ENCODE measurements at places on chromosomes 1 and 21.

GRCh38 chr1:31409946-31410858 lies 2.8 kb upstream of the SERINC2 start:
- no peak for DNase-seq

- no peak for DNase-seq
These were observed 60.8 kb downstream of the LRIG2 start for GRCh38 chr1:113133759-113134158.

DNA sequence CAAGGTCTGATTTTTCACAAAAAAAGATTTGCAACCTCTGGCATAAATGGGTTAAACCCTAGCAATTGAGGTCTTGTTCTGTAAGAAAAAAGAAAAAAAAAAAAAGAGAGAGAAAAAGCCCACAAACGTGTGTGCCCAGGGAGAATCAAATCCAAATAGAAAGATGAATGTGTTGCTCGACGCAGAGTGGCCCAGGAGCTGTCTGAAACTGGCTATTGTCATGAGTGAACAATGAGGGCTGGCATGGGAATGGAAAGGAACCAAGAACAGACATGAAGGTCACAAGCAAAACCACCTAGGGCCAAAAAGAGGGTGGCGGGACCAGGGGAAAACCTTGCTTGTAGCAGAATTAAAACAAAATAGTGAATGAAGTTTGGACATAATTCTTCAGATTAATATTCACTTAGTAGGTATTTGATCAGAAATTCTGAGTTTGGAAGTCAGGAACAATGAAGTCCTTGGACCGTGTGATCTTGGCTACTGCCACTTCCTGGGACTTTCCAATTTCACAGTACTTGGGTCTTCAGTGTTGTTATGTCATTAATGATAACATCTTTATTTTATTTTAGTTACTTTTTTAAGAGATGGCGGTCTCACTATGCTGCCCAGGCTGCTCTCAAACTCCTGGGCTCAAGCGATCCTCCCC lies 3.1 kb downstream of the ENO1 start:
- no peak for DNase-seq

DNA sequence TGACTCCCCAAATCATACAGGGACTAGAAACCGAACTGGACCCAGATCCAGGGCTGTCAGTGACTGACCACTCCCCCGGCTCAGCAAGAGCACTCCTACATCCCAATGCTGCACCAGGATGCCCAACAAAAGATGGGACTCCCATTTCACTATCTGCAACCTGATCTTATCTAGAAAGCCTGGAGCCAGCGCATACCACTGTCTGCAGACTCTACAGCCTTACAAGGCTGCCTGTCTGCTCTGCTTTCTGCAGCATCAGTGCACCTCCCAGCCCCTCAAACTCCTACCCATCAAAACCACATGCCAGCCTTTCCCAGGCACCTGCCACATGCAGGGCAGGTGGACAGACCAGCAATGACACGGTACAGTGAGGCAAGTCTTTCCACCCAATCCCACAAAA lies 52.2 kb downstream of the SSBP3 start:
- DNase-seq, result no peak

DNA sequence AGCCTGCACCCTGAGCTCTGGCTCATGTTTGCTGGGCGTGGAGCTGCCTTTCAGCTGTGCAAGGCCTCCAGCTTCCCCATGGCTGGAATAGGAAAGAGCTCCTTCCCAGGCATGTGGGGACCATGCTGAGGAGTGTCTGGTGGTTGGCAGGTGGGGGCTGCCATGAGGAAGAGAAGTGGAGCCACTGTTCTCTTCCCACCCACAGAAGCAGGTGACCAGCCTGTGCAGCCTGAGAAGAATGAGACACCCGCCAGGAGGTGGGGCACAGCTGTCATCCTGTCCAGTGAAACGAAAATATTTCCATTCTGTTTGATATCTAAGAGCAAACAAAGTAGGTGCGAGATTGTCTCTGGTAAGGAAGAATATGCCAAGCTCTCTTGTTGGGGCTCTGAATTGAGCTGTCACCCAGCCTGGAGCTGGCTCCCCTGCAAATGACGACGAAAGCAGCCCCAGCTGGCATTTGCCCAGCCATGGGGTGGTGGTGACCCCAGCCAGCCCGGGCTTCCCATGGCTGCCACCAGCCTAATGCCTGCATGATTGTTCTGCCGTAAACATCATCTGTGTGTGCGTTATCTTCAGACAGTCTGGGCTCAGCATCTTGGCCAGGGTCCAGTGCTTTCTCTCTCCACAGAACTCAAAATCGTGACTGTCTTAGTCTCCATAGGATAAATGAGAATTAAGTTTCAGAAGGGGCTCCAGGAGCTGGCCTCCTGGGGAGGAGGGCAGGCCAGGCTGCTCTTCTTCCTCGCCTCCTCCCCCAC lies 429.8 kb upstream of the VAMP3 start:
- no peak for DNase-seq

DNA sequence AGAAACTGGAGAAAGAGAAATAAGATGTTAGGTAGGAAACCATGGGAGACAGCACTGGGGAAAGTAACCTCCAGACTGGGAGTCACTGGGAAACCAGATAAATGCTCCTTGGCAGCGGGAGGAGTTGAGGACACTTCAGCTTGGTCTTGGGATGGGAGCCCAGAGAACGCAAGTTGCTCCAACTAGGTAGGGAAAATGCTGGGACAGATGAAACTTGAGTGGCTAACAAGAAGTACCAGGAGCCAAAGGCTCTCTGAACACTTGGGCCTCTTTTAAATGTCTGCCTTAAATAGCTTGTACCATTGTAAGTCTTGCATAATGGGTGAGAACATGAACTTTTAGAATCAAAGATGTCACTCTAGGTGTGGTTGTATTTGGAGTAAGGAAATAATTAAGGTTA lies 3.0 kb downstream of the NMNAT1 start:
- DNase-seq, result no peak

- DNase-seq, result no peak
These were observed 457.2 kb upstream of the RUNX1 start for GRCh38 chr21:35506352-35506751.

- DNase-seq, result no peak
These were observed 3.8 kb upstream of the GUCA2A start for GRCh38 chr1:42168391-42168670.

DNA sequence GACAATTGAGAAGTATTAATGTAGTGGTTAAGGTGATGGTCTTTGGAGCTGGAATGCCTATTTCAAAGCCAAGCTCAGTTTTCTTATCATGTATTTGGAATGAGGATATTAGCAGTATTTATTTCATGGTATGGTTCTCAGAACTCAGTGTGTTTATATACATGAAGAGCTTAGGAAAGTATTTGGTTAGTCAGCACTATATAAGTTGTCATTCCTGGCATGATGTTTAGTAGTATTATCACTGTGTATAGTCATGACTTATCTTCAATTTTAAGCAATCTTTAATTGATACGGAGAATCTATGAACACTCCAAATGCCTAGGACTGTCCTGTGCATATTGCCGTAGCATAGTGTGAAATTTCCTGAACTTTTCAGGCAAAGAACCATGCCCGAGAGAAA lies 501.9 kb upstream of the USP24 start:
- no peak for DNase-seq

DNA sequence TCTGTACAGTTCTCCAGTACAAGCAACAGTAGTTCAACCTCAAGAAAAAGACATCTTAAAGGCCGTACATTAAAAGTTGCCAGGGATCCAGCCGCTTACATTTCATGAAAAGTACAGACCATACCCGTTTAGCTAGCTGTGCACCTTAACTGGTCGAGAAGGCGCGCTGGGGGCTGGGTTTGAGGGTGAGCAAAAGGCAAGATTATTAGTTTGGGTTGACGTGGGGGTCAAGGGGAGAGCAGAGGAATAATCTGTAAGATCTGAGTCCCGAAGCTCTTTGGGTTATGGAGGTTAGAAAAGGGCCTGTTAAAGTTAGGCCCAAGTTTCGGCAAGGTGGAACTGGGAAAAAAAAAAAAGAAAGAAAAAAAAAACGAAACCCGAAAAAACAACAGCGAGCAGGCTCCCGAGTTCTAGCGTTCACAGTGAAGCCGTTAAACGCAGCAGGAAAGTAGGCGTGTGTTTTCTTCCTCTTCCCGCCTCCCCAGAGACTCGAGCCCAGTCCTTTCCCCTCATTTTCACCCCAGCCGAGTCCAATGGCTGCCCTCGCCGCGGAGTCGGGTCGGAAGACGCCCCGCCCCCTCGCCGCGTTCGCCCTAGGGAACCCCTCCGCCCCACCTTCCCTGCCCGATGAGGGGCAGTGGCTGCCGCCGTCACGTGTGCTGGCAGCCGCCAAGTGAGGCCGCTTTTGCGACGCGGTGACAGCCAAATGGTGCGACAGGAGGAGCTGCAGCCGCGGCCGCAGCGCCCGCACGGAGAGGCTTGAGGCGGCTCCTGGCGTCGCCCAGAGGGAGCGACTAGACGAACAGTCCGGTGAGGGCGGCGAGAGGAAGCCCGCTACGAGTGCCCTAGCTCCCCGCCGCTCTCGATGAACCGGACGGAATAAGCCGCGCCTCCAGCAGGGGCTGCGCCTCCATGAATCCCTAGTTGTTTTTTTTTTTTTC lies at the start of gene PKN2:
PKN2 (plus strand) TSS at position 733 of the 941 bp plus-strand sequence. CDS start 308 bp downstream, outside the sequence.
- peak; percentile 98 for DNase-seq

- no peak for DNase-seq
These were observed 2.0 kb downstream of the ZMYM6 start for GRCh38 chr1:35029761-35030160.

GRCh38 chr1:149962039-149962647 lies 25.5 kb upstream of the MTMR11 start:
- no peak for DNase-seq

GRCh38 chr1:168613038-168613451 lies 36.6 kb downstream of the XCL1 start:
- no peak for DNase-seq

GRCh38 chr1:184695023-184695422 lies 59.6 kb downstream of the EDEM3 start:
- DNase-seq, result no peak

- DNase-seq, result no peak
These were observed 278.9 kb downstream of the NPHP4 start for GRCh38 chr1:5713101-5714010.

DNA sequence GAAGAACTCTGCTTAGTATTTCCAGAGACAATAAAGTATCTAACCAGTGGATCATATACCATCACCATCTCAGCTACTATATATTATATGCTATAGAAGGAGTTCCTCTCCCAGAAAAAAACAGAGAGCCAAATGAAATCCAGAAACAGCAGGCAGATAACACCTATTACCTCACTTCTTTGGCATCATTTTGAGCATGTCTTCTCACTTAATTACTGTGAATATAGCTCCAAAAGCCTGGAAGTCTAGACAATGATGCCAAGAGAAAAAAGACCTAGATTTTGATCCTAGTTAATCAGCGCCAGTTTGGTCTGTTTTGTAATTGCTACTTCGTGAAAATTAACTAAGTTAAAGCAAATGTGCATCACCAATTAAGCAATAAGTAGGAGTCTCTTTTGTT lies 131.3 kb downstream of the EIF4G3 start:
- DNase-seq, result no peak
